ENCODE measurements at places on chromosomes 2 and 18.
A peak's percentile ranks its signal among the peaks of the same experiment; 100 is the strongest.

- no peak overlapping the region for H3K27ac ChIP-seq
- H3K27me3 ChIP-seq: no peaks in the 10 kb centered on the region
Observed at GRCh38 chr2:28748941-28749340, 2.7 kb upstream of the PPP1CB start.

- H3K27me3 ChIP-seq: no peaks in the 10 kb centered on the region
- DNase-seq: no peak
- no peak overlapping the region for H3K4me3 ChIP-seq
- peaks cover 37% of the 10 kb centered on the region for H3K4me1 ChIP-seq
Observed at GRCh38 chr18:10412933-10413332, 41.5 kb upstream of the APCDD1 start.

DNA sequence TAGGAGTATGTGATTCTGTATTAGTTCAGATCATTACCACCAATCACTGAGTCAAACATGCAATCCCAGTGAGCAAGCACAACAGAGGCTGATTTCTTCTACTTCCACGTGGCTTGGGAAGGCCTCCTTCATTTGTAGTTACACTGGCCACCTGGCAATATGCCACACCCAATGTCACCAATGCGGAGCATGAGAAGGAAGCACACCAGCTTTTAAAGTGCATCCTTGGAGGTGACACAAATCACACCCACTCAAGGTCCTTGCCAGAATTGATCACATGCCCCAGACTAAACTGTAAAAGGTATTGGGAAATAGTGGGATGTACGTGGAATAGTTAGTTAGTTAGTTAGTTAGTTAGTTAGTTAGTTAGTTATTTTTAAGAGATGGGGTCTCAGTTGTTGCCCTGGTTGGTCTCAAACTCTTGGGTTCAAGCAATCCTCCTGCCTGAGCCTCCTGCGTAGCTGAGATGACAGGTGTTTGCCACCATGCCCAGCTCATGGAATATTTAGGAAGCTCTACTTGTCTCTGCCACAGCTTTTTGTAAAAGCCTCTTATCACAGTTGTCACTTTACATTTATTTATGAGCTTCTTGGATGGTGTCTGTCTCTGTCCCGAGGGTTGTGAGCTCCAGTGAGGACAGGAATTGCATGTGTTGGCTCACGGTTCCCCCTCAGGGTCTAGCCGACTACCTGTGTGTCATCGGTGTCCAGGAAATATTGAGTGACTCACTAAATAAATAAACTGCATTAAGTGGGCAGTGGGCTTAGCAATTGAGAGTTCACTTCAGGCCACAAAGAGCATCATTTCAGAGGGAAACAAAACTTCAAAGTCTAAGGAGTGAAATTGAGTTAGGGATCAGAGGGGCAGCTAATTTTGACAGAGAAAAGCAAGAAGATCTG lies 28.1 kb upstream of the CAB39 start:
- H3K4me3 ChIP-seq: no peak overlapping the region
- DNase-seq: no peak
- peaks cover 68% of the 10 kb centered on the region for H3K27me3 ChIP-seq
- peaks cover 11% of the 10 kb centered on the region for H3K4me1 ChIP-seq
- no peaks in the 10 kb centered on the region for H3K36me3 ChIP-seq
- peak overlapping the region; percentile 45 for H3K27ac ChIP-seq

DNA sequence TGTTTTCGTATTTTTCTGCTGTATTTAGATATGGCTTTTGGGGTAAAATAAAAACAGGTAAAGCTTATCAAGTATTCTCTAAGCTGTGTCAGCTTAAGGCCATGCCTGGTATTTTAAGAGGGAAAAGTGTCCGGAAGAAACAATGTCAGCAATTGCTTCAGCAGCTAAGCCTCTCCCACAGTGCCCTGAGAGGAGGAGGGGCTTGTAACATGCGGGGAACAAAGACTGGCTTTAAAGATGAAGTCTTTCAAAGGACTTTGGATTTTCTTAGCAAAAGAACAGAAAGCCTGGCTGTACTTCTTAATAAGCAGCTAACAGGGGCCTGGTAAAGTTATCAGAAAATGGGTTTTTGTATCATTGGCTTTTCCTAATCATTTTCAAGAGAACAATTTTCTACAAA lies 102.8 kb downstream of the PXDN start:
- peak overlapping the region; percentile 39 for H3K4me3 ChIP-seq
- H3K27me3 ChIP-seq: no peaks in the 10 kb centered on the region
- H3K4me1 ChIP-seq: peaks cover 20% of the 10 kb centered on the region
- peak overlapping the region; percentile 95 for H3K27ac ChIP-seq
- H3K36me3 ChIP-seq: peaks cover 15% of the 10 kb centered on the region
- no peak for DNase-seq

- no peak overlapping the region for H3K27ac ChIP-seq
- DNase-seq: no peak
- no peaks in the 10 kb centered on the region for H3K36me3 ChIP-seq
- no peaks in the 10 kb centered on the region for H3K27me3 ChIP-seq
- no peaks in the 10 kb centered on the region for H3K4me1 ChIP-seq
Observed at GRCh38 chr2:114472726-114473125, 30.3 kb downstream of the DPP10 start.

DNA sequence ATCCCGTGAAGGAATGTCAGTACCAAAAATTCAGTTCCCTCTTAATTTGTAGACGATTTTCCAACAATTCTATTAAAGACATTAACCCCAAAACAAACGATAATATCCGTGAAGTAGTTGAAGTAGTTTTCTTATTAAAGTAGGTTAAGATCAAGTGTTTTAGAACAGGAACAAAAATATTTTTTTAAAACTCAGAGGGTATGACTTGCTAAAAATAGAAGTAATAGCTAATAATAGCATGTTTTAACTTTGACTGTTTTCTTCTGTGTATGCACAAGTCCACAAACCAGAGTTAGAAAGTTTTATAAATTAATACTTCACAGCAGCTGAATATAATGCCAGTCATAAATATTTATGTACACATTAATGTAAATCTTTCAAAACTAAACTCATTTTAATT lies 2.4 kb downstream of the DNAJC10 start:
- no peak overlapping the region for H3K4me3 ChIP-seq
- no peaks in the 10 kb centered on the region for H3K4me1 ChIP-seq
- no peak overlapping the region for H3K27ac ChIP-seq

DNA sequence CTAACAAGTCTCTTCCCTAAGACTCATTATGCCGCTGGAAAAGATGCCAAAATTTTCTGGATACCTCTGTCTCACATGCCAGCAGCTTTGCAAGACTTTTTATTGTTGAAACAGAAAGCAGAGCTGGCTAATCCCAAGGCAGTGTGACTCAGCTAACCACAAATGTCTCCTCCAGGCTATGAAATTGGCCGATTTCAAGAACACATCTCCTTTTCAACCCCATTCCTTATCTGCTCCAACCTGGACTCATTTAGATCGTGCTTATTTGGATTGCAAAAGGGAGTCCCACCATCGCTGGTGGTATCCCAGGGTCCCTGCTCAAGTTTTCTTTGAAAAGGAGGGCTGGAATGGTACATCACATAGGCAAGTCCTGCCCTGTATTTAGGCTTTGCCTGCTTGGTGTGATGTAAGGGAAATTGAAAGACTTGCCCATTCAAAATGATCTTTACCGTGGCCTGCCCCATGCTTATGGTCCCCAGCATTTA lies 26.3 kb downstream of the DHRS9 start:
- no peaks in the 10 kb centered on the region for H3K27me3 ChIP-seq
- H3K36me3 ChIP-seq: no peaks in the 10 kb centered on the region
- no peak overlapping the region for H3K27ac ChIP-seq
- H3K4me3 ChIP-seq: no peak overlapping the region
- no peak for DNase-seq

GRCh38 chr2:73070643-73071359 lies 711 bp downstream of the SFXN5 start:
- DNase-seq: peak; percentile 54
- H3K4me1 ChIP-seq: peaks cover 35% of the 10 kb centered on the region
- H3K36me3 ChIP-seq: no peaks in the 10 kb centered on the region
- no peaks in the 10 kb centered on the region for H3K27me3 ChIP-seq
- peak overlapping the region; percentile 99 for H3K4me3 ChIP-seq
